ENCODE measurements at places on chromosomes 16 and 17.

- DNase-seq = no peak
These were observed 12.9 kb downstream of the TTYH2 start for GRCh38 chr17:74226252-74226651.

GRCh38 chr16:23944381-23944780 is 108.6 kb downstream of the PRKCB start:
- no peak for DNase-seq

- DNase-seq = no peak
These were observed 75.5 kb downstream of the MYH10 start for GRCh38 chr17:8555062-8555461.

DNA sequence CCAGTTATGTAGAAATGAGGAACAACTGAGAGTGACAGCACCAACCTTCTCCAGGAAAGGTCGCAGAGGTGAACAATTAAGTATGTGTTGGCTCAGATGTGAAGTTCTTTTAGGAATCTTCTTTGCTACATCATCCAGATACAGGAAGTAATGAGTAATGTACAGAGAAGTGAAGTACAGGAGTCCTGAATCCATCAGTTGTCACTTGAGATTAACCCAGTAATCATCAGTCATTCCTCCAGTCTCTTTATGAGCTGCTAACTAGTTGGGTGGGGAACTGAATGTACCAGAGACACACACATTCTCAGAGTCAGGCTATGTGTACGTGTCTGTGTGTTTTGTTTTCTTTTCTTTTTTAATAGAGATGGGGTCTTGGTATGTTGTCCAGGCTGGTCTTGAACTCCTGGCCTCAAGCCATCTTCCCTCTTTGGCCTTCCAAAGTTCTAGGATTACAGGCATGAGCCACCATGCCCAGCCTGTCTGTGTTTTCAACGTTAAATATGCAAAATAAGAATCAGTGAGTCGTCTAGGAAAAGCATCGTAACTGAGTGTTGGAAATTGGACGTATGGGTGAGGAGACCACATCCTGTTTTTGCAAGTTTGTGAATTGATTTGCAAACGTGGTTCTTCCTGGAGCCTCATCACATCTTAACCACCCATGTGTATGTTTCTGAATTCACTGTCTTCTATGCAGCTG is 19.9 kb downstream of the ZNF200 start:
- DNase-seq = no peak

GRCh38 chr17:75762513-75763268 is 2.3 kb downstream of the GALK1 start:
- no peak for DNase-seq
